Stimulated activated naive CD4-positive, alpha-beta T cell treated with Interleukin-2 at 50 U/mL for 16 hours (primary cell): ENCODE measurements at places on chromosomes 3 and 15.

GRCh38 chr3:151541178-151541577 is 80.3 kb upstream of the IGSF10 start:
- no peak for DNase-seq

DNA sequence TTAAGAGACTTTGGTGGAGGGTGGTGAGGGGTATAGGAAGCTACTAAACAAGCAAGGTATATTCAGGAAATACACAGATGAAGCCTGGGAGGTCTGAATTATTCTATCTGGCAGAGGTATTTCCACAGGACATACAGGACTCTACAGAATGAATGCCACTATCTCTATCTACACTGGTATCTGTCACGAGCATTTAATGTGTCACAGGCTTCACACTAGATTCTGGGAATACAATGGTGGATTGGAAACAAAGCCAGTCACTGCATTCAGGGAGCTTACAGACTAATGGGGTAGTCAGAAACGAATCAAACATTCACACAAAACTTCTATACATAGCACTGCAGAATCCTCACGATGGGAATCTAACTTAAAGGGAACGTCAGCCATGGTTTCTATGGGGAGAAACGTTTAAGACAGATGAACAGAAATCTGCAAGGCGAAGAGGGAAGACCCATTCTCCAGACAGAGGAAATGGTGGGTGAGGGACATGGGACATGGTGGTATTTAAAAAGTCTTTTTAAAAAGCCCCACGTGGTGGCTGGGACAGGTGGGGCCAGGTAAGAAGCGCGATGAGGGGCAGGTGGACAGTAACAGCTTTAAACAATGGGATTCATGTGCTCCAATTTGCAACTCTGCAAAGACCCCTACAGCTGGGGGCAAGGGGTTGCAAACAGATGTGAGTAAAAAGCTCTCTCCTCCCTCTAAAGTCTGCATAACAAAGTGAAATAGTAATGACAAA is 16.5 kb downstream of the LRIG1 start:
- no peak for DNase-seq

DNA sequence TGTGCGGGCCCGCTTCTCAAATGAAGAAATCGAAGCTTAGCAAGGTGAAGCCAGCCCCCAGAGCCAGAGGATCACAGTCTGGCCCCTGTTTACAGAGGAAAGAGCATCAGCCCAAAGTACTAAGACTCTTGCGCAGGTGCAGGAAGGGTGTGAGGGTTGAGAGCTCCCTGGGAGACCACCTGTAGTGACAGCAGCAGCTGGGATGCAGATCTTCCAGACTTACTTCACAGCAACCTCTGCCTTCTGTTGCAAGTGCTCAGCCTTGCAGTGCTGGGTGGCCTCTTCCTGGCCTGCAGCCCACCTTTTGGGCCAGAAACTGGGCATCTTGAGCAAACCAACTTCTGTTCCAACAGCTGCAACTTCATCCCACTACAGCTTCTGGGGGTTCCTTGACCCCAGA is 19.7 kb downstream of the SPATA12 start:
- DNase-seq = no peak

- no peak for DNase-seq
Observed at GRCh38 chr3:168077091-168077490, 18.6 kb downstream of the GOLIM4 start.

- DNase-seq = no peak
Observed at GRCh38 chr3:186640473-186640818, 247 bp downstream of the FETUB start.
